ENCODE measurements at places on chromosomes 3 and 15.
A peak's percentile ranks its signal among the peaks of the same experiment; 100 is the strongest.

GRCh38 chr3:140948460-140949249, 7.0 kb downstream of the SLC25A36 start:
- DNase-seq = no peak

DNA sequence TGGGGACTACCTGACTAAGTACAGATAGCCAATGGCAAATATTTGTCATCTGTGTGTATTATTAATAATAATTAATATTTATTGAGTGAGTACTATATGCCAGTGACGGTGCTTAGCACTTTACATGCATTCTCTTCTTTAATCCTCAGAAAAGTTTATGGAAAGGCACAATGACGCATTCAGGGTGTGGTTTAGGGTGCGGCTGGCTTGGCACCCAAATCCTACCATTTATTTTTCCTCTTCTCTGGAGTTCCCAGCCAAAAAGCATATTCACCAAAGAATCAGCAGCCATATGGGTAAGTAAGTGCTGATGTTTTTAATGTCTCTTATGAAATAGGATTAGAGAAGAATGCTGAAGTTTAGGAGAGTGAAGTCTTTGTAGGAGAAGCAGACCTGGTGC, 140.4 kb upstream of the TP63 start:
- DNase-seq = peak; percentile 77

GRCh38 chr3:2311022-2311421, 212.4 kb downstream of the CNTN4 start:
- DNase-seq = no peak

- DNase-seq = no peak
Observed at GRCh38 chr3:46990573-46991374, 11.3 kb downstream of the NBEAL2 start.

- no peak for DNase-seq
Observed at GRCh38 chr15:75234191-75234810, 23.8 kb upstream of the GOLGA6C start.

DNA sequence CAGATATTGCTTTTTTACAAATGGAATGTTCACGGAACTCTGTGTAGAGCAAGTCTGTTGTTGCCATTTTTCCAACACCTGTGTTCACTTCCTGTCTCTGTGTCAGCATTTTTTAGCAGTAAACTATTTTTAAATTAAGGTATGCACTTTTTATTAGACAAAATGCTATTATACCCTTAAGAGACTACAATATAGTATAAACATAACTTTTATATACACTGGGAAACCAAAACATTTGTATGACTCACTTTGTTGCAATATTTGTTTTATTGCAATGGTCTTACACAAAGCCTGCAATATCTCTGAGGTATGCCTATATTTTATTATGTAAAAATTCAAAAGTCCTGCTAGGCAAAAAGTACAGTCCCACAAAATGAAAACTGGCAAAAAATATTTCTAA, 39.8 kb upstream of the FGF7 start:
- DNase-seq = peak; percentile 28

DNA sequence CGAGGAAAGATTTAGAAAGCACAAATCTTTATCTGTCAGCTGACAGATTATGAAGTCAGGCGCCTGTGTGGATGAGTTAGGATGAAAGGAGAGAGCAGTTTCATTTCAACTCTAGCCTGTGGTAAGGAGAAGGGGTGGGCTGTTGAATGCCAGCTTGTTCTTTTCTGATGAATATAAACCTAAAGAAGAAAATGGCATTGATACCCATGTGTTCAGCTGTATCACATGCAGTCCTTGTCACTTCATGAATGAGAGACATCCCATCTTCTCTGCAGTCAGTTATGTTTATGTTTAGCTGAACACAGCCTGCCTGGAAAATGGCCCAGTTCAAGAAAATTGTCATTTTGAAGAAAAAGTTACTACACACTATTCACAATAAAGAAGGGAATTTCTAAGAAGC, 345.7 kb upstream of the RBMS3 start:
- DNase-seq = no peak

DNA sequence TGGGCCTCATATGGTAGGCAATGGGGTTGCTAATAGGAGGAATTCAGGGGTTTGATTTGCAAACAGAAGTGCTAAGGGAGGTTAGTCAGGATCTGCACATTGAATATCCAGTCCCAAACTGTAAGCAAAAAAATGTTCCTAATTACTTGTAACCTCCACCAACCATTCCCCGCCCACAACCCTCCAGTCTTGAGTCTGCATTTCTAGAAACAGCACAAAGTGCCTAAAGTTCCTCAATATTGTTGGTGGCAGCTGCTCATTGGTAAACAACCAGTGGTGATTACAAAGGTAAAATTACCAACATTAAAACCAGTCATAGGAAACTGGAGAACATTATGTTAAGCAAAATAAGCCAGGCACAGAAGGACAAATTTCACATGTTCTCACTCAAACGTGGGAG, 18.9 kb downstream of the HDC start:
- no peak for DNase-seq

DNA sequence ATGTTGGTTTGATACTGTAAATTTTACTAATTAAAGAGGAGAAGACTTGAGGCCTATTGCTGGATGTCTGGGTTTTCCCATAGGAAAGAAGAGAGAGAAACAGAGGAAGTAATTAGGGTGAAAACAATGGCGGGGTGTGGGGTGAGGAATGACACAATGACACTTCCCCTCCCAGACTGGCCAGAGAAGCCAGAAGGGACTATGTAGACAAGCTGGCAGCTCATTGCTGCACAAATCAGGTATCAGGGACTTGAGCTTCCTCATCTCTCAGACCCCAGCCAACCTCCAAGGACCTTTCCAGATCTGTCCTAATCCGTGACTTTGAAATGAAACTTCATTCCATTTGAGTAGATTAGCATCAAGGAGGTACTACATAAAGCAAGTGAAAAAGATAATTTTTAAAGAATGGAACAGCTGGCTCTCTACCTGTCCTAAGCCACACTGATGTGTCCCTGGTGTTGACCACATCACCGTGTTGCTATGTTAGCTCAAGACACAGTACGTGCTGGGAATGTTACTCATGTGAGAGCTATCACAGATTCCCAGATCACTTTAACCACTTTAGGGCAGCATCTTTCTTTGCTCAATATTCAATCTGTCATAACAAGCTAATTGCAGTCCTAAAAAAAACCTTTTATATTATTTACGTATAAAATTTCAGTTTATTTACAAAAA, 22.2 kb downstream of the TMEM212 start:
- no peak for DNase-seq

- DNase-seq = peak; percentile 36
Observed at GRCh38 chr15:33045066-33045810, 149.3 kb downstream of the FMN1 start.

GRCh38 chr15:58947179-58947578, 13.7 kb upstream of the SLTM start:
- no peak for DNase-seq

- no peak for DNase-seq
Observed at GRCh38 chr15:61752001-61752400, 308.2 kb downstream of the VPS13C start.

GRCh38 chr15:49501586-49501985, 78.5 kb downstream of the FGF7 start:
- no peak for DNase-seq
